ENCODE measurements at places on chromosomes 13 and 19.

GRCh38 chr13:23655321-23655720, 85.1 kb downstream of the TNFRSF19 start:
- H3K4me1 ChIP-seq = peaks cover 5% of the 10 kb centered on the region
- H3K4me3 ChIP-seq = no peak overlapping the region
- no peak overlapping the region for H3K27ac ChIP-seq
- H3K36me3 ChIP-seq = no peaks in the 10 kb centered on the region
- H3K27me3 ChIP-seq = peaks cover 41% of the 10 kb centered on the region

DNA sequence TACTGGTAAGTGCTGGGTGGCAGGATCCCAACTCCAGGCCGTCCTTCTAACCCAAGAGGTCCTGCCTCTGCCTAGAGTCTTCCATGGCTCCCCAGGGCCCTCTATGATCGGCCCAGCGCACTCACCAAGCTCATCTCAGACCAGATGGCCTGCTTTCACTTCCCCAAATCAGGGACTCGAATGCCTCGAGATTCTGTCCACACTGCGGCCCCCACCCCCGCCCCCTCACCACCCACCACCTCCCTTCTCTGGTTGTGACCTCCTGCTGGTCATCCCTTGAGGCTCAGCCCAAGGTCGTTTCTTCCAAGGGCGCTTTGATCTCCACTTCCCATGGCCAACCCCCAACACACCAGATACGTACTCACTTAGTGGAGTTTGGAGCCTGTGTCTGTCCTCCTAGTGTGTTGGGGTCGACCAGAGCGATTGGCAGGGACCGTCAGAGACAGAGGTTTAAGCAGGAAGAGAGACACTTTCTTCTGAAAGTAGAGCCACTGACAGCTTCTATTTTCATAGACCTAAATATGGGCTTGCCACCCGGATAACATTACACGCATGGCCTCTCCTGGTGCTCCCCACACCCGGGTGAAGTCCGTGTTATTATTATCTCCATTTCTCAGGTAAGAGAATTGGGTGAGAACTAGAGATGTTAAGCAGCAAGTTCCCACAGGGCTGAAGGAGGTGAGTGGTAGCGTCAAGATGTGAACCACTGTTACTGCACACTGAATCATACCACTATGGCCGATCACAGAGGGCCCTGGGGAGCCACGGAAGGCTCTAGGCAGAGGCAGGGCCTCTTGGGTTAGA, at the start of gene FCER2:
FCER2 (minus strand) TSS at position 478 of the 804 bp plus-strand sequence. CDS start 2,371 bp downstream, outside the sequence.
- DNase-seq = no peak
- H3K27ac ChIP-seq = no peak within 1 kb of the TSS

GRCh38 chr19:18594824-18595373, 6.3 kb downstream of the REX1BD start:
- peaks cover 17% of the 10 kb centered on the region for H3K27me3 ChIP-seq
- H3K4me1 ChIP-seq = peaks cover 9% of the 10 kb centered on the region
- peaks cover 11% of the 10 kb centered on the region for H3K36me3 ChIP-seq
- H3K27ac ChIP-seq = peak overlapping the region; percentile 34
- H3K4me3 ChIP-seq = peak overlapping the region; percentile 55
- DNase-seq = no peak

- no peaks in the 10 kb centered on the region for H3K36me3 ChIP-seq
- H3K4me3 ChIP-seq = no peak overlapping the region
- H3K4me1 ChIP-seq = no peaks in the 10 kb centered on the region
- no peaks in the 10 kb centered on the region for H3K27me3 ChIP-seq
- DNase-seq = no peak
These were observed 2009.5 kb upstream of the PCDH20 start for GRCh38 chr13:63425131-63425530.
